ENCODE measurements at places on chromosomes 12 and 14.

DNA sequence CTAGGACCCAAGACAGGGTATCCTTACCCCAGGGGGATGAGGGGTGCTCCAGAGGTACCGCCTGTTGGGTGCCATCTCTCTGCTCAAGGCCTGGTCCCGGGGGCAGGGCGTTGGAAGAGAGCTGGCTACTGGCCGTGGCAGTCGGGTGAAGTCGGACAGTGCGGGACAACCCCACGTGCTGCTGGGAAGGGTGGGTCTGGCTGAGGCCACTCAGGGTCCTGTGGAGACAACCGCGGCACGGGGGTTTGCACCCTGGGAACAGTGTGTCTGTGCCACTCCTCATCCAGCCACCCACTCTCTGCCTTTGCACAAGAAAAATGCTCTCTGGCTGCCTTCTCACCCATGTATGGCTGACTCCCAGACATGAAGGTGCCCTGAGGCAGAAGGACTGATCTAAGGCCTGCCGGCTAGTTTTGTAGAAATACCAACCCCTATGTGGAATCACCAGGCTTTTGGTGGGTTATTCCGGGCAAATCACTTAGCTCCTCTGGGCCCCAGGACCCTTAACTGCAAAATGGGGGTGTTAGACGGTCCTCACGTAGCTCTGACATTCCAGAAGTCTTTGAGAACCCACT is 56.5 kb downstream of the LTBP2 start:
- no peak for DNase-seq

DNA sequence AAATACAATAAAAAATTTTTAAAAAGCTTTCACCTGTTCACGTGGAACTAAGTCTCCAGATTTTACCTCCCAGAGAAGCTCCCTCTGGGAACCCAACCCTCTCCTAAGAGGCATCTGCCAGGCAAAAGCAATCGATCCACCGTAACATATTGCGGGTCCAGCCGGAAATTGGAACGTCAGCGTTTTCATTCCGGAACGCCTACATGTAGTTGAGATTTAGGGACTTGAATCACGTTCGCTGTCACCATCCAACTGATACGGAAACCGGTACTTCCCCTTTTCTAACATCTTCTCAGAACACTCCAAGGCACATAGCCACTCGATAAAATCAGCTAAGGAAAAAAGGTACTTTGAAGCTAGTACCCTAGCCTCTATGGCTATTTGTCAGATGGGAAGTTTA is 70.3 kb downstream of the COX16 start:
- no peak for DNase-seq

DNA sequence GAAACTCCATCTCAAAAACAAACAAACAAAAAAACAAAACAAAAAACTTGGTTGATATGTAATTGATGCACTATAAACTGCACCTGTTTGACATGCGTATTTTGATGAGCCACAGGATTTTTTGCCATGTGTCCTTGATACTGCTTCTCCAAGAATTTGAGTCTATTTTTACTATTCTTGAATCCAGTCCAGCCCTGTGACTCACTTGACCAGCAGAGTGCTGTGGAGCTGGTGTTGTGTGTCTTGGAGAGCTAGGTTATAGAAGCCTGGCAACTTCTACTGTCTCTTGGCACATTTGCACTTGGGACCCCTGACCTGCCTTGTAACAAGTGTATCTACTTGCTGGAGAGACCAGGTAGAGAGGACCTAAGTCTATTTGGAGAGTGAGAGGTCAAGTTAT is 52.0 kb downstream of the KLRG1 start:
- no peak for DNase-seq

DNA sequence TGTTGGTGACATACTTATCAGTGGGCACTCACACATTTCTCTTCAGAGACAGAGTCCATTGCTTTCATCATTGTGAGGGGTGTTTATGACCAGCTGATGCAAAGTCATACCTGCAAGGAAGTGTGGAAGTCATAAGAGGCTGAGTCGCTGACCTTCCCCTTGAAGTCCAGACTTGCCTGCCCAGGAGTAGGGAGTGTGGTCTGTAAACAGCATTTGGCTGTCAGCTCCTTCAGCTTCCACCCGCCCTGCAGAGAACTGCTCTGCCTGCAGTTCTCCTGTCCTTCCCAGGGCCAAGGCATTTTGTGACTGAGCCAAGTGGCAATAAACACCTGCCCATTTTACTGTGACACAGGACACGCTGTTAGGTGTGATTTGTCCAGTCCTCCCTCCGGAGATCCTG is 801.3 kb downstream of the BCL11B start:
- DNase-seq, result no peak

DNA sequence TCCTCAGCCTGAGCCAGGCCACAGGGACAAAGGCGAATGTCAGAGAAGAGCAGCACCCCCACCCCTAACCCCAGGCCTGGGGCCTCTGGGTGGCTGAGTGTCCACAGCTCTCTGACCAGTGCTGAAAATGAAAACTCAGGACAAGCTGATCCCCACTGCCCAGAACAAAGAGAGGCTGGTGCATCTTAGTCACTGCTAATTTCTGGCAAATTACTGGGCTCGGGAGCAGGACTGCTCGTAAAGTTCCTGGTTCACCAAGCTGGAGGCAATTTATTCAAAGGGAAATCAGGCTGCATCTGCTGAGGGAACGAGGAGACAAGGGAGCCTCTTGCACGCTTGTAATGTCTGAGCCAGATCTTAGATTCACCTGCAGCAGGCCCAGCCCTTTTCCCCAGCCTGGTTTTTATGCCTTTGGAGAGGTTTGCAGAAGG is 43.2 kb downstream of the CALM1 start:
- no peak for DNase-seq

DNA sequence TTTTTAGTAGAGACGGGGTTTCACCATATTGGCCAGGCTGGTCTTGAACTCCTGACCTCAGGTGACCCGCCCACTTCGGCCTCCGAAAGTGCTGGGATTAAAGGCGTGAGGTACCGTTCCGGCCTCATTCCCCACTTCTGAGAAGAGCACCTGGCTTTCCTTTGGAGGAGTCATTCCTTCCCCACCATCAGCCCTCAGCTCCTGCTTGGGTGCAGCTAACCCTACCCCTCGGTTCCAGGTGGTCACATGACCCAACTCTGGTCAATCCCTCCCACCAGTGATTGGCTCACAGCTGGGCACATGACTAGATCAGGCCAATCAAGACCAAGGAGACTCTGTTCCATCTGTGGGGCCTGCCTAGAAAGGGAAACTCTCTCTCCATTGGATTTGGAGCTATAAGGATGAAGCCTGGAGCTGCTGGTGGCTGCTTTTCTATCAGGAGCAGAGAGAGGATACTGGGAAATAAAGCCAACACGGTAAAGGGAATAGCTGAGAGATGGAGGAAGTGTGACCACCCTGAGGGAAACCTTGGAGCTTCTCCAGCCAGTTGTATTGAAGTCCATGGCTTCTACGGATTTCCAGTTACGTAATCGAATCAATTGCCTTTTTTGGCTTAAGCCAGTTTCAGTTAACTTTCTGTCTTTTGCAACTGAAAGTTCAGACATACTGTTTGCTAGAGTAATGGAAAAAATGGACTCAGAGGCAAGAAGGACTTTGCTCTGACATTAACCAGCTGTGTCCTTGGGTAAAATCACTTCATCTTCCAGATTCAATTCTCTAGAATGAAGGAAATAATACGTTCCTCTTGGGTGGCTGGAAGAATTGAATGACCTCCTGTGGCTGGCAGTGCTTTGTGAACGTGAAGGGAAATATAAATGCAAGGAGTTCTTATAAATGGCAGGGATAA is 19.7 kb upstream of the IFT81 start:
- DNase-seq, result no peak
